Spleen (tissue), 13 donors: ENCODE measurements at places on chromosomes 4 and X. TPM values are rescaled to one million over a fixed set of nuclear protein-coding genes. Genes with fewer than 3 reads are reported as not detected.

KCTD8 gene
- total RNA-seq, result not detected

SERTM2 gene
- 0.63 TPM for total RNA-seq

DNA sequence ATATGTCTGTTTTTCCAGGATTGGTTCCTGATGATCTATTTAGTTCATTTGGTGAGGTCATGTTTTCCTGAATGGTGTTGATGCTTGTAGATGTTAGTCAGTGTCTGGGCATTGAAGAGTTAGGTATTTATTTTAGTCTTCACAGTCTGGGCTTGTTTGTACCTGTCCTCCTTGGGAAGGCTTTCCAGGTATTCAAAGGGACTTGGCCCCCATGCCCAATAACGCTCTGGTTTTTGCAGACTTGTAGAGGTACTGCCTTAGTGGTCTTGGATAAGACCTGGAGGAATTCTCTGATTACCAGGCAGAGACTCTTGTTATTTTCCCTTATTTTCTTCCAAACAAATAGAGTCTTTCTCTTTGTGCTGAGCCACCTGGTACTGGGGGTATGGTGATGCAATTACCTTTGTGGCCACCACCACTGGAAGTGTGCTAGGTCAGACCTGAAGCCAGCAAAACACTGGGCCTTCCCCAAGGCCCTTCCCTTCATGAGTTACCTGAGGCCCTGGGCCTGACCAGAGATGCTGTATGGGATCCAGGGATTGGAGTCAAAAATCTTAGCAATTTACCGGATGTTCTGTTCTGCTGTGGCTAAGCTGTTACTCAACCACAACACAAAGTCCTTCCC is 63.3 kb upstream of the RXFP1 start:
- DNase-seq, result peak; percentile 19

SPACA5 gene
- not detected for total RNA-seq

- DNase-seq, result no peak
Measured at GRCh38 chrX:67613366-67613765, 69.5 kb downstream of the AR start.

GLUD2 gene
- total RNA-seq, result 1.2 TPM

DNA sequence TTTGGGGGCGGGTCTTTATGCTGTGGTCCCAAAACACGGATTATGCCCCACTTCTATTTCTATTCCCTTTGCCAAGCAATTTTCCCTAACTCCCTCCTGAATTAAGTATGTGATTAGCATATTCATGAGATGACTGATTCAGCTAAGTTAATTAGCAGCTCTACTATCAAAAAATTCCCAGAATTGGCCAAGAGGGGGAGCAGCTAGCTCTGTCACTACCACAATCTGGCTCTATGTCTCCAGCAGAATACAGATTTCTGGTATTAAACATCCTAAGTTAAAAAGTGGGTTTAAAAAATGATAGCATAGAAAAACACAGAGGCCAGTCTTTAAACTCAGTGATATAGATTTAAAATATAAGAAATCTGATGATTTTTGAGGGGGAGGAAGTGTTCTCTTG is 80.3 kb downstream of the GPC4 start:
- DNase-seq, result no peak

PHOX2B gene
- not detected for total RNA-seq

FMR1NB gene
- not detected for total RNA-seq

RRAGB gene
- total RNA-seq, result 17.0 TPM

TIGD4 gene
- total RNA-seq, result 0.22 TPM

DNA sequence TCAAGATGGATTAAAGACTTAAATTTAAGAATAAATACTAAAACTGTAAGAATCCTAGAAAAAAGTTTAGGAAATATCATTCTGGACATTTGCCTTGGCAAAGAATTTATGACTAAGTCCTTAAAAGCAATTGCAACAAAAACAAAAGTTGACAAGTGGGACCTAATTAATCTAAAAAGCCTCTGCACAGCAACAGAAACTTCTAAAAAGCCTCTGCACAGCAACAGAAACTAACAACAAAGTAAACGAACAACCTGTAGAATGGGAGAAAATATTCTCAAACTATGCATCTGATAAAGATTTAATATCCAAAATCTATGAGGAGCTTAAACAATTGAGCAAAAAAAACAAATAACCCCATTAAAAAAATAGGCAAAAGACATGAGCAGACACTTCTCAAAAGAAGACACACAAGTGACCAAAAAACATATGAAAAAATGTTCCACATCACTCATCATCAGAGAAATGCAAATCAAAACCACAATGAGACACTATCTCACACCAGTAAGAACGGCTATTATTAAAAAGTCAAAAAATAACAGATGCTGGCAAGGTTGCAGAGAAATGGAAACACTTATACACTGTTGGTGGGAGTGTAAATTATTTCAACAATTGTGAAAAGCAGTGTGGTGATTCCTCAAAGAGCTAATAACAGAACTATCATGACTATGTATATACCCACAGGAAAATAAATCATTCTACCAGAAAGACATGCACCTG is 5.5 kb upstream of the OPRPN start:
- DNase-seq, result no peak

SPP1 gene
- total RNA-seq, result 2.5 TPM

GRCh38 chr4:85700362-85700761 is 225.4 kb downstream of the ARHGAP24 start:
- no peak for DNase-seq

DNA sequence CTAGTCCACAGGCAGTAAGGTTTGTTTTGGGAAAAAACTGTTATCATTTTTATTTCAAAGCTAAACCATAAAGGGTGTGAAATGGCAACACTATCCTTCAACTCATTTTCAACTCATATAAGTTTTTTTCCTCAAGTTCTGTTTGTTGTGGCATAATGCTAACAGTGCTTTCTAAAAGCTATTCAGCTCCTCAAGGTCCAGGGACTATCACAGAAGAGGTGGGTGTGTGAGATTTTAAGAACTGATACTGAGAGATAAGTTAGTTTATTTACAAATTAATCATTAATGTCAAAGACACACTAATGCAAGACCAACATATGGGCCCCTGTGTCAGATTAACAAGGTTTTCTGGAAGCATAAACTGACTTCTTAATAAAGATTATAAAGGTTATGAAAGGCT is 11.8 kb downstream of the UGT2B15 start:
- DNase-seq, result no peak

DNA sequence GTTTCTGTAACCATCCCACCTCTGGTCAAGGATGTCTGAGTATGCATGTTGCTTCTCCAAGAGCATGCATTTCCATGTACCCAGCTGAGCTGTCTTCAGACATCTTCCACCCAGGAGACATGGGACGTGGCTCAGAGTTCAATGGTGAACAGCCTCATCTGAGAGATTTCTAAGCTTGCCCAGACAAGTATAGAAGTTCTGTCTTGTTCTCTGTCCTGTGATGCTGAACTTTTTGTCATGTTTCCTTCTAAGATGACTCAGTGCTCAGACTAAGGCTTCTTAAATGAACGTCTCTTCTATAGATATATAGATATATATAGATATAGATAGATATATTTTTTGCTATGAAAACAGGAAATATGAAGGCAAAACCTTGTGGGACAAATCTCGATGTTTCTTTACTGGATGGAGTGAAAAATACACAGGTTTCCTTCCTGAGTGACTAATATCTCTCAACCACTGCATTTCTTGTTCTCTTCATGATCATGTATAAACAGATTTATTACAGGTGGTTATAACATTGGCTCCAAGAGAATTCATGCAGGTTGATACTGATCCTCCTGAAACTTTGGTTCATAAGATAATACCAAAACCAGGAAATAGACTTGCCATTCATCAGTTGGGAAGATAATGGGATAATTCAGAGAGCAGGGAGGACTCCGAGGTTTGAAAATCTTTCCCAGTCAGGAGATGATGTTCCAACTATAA is 168.2 kb downstream of the ZNF518B start:
- no peak for DNase-seq

GPR119 gene
- total RNA-seq, result not detected

- DNase-seq, result no peak
Measured at GRCh38 chrX:6464726-6465125, 70.2 kb downstream of the VCX3A start.

DNA sequence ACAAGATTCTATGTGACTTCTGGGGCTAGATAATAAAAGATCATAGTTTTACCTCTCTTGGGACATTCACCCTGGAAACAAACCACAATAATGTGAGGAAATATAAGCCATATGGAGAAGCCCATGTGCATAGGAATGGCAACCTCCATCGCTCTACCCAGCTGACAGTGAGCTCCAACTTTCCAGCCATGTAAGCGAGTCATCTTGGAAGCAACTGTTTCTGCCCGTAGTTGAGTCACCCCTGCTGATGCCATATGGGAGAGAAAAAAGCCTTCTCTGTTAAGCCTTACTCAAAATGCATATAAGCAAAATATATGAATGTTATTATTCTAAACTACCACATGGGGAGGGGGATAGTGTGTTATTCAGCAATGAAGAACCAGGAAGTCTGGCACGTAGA is 31.4 kb upstream of the RELL1 start:
- no peak for DNase-seq

SHROOM4 gene
- total RNA-seq, result 3.3 TPM

DNA sequence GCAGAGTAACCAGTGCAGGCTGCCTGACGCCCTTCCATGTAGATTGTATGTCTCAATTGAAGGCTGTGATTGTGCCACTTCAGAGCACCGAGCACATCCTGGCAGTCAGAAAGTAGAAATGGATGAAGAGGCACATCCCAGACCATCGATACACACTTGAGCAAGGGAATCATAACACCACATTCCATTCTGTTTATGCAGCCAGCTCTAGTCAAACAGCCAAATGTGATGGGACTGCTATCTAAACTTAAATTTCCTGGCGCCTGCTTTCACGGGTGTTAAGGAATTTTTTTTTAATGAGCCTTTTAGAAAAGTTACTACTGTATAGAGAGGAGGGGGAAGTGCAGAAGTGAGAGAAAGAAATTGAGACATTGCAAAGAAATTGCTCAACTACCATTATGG is 84.4 kb downstream of the PPARGC1A start:
- no peak for DNase-seq

- DNase-seq, result no peak
Measured at GRCh38 chrX:106774981-106775380, 27.5 kb upstream of the TBC1D8B start.

- DNase-seq, result no peak
Measured at GRCh38 chr4:124936427-124936826, 223.9 kb upstream of the ANKRD50 start.

- DNase-seq, result no peak
Measured at GRCh38 chrX:153468008-153468580, 2.3 kb downstream of the HAUS7 start.

- no peak for DNase-seq
Measured at GRCh38 chrX:40871385-40872082, 136.2 kb upstream of the MED14 start.

DNA sequence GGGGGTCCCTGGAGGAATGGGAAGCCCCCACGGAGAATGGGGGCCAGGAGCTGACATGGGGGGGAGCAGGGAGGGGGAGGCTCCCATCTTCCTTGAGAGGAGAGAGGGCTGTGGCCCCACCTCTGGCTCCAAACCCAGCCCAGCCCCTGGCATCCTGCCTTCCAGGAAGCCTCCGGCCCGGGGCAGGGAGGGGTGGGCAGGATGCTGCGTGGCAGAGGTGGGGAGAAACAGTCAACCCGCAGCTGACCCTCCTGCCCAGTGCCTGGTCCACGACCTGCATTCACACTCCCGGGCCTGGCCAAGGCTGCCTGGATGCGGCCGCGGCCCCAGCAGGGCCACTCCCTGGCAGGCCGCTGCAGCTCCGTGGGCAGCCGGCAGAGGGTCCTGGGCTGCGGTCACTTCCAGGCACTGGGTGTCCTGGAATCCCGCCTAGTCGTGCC is 39.0 kb downstream of the CPLX1 start:
- DNase-seq, result peak; percentile 85

SHISA3 gene
- 0.66 TPM for total RNA-seq

DNA sequence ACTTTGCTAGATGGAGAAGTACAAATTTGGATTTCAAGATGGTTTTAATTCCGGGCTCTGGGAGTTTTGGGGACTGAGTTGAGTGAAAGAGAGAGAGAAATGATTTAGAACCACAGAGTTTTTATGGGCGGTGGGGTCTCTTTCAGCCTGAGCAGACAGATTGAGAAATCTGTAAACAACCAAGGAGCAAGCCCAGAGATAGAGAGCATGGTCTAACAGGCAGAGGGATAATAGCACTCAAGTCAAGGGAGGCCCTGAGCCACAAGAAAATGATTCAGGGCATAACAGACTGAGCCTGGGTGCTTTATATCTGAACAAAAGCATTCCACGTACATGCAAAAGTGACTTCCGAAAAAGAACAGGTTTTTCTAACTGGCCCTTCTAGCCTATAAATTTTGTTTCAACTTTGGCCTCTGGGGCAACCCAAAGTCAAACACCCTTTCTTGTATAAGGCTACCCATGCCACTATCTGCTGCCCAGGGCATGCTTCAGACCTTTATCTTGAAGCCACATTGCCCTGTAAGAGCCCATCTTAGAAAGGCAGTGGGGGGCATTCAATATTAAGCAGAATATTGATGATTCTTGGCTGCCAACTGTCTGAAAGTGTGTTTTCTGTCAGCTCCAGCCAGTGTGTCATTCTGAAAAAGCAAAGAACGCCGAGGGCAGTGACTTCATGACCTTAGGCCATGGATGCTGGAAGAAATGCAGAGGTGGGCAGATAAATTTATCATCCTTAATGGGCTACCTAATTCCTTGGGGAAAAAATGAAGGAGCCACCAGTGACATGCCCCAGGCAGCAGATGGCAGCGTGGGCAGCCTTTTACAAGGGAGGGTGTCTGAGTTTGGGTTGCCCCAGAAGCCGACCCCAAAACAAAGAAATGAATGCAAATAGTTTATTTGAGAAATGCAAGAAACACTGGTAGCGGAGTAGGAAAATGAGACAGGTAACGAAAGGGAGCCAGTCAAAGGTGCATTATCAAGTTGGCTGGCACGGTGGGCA is 637.6 kb downstream of the MID1IP1 start:
- DNase-seq, result no peak

GRCh38 chrX:74514384-74514783 is 93.1 kb downstream of the SLC16A2 start:
- no peak for DNase-seq

GRCh38 chr4:56434599-56435139 is 746 bp downstream of the PPAT start:
- DNase-seq, result no peak

DNA sequence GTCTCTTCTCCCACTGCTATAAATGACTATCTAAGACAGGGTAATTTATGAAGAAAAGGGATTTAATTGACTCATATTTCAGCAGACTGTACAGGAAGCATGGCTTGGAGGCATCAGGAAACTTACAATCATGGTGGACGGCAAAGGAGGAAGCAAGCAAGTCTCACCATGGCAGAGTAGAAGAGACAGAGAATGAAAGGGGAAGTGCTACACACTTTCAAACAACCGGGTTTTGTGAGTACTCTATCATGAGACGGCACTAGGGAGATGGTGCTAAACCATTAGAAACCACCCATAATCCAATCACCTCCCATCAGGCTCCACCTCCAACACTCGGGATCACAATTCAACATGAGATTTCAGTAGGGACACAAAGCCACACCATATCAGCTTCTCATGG is 11.1 kb downstream of the UBE2NL start:
- no peak for DNase-seq

GRCh38 chr4:139555705-139556070 is 331 bp downstream of the SETD7 start:
- no peak for DNase-seq

GRCh38 chr4:11111876-11112275 is 316.8 kb downstream of the HS3ST1 start:
- no peak for DNase-seq
